ENCODE measurements at places on chromosomes 11 and 22.

- DNase-seq: no peak
Measured at GRCh38 chr22:38049812-38050619, 7.2 kb upstream of the PICK1 start.

GRCh38 chr22:25008666-25009065 is 56.1 kb downstream of the KIAA1671 start:
- DNase-seq: no peak

- DNase-seq: no peak
Measured at GRCh38 chr22:31085493-31085824, 4.3 kb downstream of the SMTN start.

DNA sequence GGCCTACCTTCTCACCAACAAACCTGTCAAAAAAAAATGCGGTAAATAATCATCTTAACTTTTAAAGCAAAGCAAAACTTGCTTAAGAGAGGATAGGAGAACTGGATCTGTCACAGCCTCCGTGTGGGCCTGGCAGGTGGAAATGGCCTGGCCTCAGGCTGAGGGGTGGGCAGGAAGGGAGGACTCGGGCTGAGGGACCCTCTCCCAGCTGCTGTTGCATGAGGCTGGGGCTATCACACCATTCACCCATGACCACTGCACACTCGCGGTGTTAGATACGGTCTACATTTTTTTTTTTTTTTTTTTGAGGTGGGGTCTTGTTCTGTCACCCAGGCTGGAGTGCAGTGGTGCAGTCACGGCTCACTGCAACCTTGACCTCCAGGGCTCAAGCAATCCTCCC is 24.5 kb downstream of the ARHGAP1 start:
- no peak for DNase-seq

DNA sequence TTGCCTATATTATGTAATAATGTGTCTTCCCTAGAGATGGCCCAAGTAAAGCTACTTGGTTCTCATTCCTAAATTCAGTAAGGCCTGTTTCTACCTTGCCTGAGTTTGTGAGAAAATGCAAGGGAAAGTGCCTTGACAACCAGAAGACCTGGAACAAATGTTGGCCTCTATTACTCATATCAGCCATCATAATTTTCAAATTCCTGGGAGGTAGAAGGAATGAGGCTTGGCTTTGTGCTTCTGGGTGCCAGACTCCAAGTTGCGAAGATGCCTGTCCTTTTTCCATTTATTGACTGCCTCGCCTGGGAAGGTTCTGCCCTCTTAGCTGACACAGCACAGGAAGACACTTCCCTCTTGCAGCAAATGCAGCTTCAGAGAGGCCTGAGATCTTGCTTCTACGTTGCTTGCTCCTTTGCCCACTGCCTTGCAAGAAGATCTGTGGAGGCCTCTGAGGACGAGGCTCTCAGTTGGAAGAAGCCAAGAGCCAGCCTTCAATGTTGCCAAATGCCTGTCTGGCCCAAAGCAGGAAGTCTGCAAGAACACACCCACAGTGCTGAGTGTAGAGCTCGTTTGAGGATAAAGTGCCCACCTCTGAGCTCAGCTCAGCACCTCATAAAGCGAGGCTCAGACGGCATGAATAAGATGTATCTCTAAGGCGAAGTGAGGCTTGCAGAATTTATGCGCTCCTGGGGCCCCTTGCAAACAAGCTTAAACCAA is 120.1 kb downstream of the GALNT18 start:
- DNase-seq: no peak
